ENCODE measurements at places on chromosomes 2 and 18.

- no peak for DNase-seq
Measured at GRCh38 chr2:20484810-20485611, 38.1 kb downstream of the RHOB start.

GRCh38 chr2:142416996-142417395 is 286.2 kb upstream of the LRP1B start:
- DNase-seq, result no peak

DNA sequence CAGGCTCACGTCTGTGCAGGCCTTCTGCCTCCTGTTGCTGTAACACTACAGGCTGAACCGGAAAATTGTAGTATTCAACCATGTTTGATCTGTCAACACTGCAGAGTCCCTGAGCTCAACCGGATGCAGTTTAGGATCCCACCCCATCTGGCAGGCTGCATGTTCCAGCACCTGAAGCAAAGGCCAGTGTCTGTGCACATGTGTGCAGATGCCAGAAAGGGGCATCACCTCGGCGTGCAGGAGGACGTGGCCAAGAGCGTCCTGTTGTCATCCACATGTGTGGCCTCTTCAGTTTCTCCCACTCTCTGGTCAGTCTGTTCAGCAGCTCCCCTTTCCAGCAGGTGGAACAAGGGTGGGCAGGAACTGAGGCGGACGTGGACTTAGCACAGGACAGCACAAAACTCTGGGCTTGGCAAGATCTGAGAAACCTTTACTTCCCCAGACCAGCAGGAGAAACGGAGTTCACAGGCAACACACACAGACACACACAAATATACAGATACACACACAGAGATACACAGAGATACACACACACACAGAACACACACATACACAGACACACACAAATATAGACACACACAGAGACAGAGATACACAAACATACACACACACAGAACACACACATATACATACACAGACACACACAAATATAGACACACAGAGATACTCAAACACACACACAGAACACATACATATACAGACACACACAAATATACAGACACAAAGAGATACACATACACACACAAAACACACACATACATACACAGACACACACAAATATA is 111.3 kb downstream of the NDUFA10 start:
- no peak for DNase-seq

DNA sequence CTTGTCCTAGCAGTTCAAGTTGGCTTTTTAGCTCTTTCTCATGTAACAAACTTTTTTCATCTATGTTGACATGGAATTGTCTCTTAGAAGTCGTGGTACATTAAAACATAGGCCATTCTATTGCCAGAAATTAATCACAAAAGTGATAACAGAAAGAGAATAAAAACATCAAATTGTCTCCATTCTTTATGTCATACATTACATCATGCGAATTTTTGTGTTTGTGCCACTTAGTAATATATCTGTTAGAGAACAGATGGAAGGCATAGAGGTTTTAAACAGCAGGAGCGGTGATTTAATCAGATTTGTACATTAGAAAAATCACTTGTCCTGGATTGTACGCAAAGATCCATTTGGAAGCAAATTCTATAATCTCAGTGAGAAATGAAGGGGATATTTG is 136.5 kb upstream of the CDH20 start:
- no peak for DNase-seq

GRCh38 chr2:100009743-100010142 is 132.6 kb downstream of the AFF3 start:
- DNase-seq, result no peak

DNA sequence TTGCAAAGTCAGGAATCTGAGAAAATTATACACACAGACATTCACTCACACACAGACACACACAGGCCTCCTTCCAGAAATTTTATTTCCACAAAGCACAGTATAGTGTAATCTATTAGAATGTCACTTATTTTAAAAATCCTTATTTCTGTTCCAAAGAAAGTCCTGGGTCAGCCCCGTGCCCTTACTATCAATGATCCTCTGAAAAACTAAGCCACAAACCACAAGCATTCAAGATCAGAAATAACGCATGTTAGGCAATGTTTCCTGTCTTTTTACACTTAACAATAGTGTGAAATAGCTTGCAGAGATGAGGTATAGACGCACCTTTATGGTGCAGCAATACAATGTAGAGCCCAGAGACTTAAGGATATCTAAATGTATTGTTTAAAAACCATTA is 25.8 kb downstream of the TBC1D8 start:
- DNase-seq, result no peak

DNA sequence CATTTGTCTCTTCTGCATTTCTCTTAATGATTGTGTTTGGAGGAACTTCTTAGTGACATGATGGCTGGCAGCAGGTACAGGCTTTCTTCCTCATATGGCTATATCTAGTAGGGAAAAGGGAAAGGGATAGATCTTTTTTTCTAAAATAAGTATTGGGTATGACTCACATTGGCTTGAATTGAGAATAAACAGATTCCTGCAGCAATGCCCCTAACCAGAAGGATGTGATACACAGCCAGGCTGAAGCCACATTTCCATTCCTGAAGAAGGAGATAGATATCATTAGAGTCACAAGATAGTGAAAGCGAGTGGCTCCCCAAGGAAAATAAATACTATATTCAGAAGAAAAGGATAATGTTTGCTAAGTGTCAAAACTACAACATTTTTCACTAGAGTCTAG is 61.1 kb downstream of the VWC2L start:
- no peak for DNase-seq

- DNase-seq, result no peak
Measured at GRCh38 chr2:68698567-68699377, 35.8 kb upstream of the ARHGAP25 start.

GRCh38 chr2:229261599-229261998 is 9.5 kb downstream of the PID1 start:
- no peak for DNase-seq

DNA sequence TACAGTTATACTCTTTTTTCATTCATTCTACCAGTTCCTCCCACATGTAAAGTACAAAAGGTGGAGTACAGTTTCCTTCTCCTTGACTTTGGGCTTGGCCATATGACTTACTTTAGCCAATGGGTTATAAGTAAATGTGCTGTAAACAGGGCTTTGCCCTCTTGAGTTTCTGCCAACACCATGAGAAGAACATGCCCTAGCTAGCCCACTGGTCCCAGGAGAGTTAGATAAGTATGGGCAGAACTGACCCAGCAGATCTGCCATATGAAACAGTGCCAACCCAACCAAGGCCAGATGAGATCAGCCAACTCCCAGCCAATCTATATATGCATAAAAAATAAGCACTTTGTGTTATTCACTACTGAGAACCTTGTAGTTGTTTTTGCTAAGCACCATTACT is 25.5 kb downstream of the ZC3H8 start:
- DNase-seq, result no peak

DNA sequence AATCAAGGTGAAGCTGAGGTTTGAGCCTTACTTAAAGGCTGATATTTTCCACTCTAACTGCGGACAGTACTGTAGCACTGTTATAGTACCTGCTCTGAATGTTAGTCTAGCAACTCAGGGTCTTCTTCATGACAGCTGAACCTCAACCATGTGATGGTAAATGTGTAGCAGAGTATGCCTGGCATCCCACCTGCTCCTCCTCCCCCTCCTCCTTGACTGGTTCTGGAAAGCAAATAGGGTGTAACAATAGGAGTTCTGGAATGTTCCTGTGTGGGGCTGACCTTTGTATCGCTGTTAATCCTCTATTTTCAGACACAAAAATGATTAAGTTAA is 447 bp upstream of the CCL20 start:
- no peak for DNase-seq

DNA sequence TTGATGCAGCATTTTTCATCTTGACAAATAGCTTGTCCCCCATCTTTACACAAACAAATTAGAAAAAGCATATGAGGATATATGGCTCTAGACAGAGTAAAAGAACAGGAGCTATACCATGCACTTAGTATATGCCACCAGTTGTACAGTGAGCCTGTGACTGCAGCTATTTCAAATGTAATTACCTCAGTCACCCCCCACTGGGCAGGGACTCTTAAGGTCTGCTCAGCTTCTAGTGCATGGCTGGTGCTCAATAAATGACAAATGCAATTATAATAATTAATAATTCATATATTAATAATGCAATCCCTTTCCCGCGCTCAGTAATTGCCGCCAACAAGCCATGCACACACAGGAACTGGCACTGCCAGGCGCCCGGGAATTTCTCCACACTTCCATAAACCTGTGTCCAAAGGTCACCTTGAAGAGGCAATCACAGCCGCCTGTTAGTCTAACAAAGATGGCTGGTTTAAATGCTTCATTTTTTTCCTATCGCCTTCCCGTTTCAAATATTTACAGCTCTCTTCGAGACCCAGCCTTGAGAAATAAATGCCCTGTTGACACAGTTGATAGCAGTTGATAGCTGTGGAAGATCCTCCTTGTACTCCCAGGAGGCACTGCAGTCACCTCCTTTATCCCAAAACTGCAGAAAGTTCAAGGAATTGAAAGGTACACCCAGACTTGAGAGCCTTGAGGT is 156.6 kb downstream of the INO80D start:
- no peak for DNase-seq

DNA sequence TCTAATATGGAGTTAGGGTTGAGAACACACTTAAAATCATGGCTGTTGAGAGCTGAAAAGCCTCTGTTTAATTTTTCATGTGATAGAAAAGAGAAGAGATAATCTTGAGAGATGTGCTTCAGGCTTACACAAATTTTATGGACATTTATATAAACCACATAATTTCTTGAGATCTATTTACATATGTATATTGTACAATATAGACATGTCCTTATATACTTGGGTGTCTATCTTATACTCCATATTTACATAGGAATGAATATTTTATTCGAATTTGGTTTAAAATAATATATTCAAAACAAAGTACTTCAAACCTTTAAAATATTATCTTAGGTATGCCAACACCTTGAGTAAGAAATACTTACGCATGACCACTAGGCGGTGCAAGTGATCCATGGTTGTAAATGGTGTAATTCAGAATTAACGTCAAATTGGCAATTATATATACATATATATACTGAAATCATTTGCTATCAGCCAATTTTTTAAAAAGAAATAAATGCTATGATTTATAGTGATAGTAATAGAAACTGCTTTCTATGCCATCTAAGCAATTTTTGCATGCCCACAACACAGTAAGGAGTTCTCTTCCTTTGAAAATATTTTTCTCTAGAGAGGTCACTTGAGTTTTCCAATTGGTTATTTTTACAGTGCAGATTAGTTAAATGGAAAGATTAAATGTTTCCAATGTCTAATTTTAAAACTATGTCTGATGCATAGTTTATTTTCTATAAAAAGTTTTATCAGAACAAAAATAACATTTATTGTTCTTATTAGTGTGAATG is 37.6 kb upstream of the SPAG16 start:
- DNase-seq, result peak; percentile 79
